ENCODE measurements at places on chromosomes 3 and 15.

DNA sequence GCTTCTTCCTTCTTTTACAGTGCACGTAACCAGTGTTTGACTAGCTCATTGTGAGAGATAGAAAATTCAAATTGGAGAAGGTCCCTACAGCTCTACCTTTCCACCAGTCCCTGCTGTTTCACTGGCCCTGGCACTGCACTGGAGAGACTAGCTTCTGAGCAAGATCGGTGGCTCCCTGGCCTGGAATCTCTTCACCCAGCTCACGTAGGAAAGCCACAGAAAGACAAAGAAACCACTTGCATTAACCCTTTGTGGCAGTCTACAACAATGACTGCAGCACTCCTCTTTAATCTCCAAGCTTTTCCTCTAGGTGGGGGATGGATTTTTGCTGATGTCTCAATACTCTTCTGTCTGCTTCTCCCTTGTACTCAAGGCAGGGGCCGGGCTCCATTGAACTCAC is 155.9 kb downstream of the PEX5L start:
- DNase-seq, result no peak

GRCh38 chr15:76310475-76311099 is 682 bp downstream of the ETFA start:
- DNase-seq, result no peak

DNA sequence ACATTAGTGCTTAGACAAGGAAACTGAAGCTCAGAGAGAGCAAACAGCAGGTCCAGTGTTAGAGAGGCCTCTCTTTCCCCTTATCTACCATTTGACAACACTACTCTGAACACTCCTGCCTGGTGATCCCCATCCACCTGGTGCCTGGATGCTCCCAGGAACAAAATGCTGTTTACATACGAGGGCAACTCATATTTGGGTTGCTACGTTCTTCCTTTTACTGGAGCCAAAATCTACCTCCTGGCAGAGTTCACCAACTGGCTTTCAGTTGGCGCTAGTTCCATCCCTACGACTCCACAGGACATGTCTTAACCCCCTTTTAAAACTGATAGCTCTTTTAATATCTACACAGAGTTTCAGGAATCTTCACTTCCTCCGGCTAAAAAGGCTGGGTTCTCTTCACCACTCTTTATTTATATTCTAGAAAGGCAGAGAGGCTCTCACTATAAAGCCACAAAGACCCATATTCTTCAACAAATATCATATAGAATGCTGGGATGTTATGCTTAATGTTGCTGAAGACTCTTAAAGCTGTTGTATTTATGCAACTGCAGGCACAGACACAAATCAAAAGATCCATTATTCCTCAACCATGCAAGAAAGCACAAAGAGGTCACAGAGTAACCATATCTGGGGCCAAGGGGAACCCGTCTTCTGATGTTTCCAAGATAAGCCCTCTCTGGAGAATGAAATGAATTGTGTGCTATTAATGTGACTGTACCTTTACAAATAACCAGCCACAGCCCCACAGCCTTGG is 47.9 kb downstream of the CCNB2 start:
- no peak for DNase-seq

DNA sequence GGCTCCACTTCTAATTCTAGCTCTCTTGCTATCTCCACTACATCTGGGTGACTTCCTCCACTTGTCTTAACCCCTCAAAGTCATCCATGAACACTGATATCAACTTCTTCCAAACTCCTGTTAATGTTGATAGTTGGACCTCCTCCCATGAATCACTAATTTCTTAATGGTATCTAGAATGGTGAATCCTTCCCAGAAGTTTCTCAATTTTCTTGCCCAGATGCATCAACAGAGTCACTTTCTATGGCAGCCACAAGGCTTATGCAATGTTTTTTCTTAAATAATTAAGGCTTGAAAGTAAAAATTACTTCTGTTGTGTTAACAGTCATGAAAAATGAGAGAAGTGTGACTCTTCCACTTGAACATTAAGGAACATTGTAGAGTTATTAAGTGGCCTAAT is 164.3 kb downstream of the PCCB start:
- DNase-seq, result no peak

GRCh38 chr15:67838789-67839332 is 984 bp downstream of the RNU6-1 start:
- DNase-seq, result no peak

DNA sequence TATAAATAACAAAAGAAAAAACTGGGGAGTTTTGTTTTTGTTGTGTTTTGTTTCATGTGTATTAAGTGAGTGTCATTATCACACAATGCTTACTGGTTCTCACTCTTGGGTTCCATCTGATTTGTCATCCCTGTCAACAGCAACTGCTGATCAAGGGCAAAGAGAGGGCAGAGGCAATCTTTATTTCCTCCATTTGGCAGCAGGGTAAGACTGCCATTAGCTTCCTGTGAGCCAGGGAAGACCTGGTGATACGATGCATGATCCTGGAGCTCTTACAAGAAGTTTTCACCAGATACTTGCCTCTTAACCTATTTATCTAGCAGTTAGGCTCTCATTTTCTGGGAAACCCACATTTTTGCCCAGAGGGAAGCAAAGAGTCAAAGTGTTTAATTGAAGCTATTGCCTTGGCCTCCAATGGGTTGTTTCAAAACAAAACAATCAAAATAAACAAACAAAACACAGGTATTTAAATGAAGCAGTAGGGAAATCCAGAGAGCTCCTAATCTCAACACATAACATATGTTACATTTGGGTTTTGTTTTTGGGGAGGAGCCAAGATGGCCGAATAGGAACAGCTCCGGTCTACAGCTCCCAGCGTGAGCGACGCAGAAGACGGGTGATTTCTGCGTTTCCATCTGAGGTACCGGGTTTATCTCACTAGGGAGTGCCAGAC is 529.8 kb downstream of the MAGI1 start:
- DNase-seq, result no peak

DNA sequence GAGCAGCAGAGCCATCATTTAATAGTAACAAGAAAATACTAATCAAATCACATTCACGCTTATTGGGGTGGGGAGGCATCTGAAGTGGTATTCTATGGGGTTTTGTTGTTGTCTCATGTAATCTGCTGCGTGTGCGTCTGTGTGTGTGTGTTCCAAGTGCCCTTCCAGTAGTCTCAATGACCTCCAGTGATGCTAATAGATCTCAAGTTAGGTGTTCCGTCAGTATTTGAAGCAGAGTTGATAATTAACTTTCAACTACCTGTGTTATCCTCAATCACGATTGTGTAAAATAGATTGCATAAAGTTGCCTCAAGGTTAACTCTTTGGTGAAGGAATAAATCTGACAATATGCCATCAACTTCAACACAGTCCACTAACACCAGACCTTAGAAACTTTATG is 375.0 kb downstream of the MECOM start:
- DNase-seq, result no peak

DNA sequence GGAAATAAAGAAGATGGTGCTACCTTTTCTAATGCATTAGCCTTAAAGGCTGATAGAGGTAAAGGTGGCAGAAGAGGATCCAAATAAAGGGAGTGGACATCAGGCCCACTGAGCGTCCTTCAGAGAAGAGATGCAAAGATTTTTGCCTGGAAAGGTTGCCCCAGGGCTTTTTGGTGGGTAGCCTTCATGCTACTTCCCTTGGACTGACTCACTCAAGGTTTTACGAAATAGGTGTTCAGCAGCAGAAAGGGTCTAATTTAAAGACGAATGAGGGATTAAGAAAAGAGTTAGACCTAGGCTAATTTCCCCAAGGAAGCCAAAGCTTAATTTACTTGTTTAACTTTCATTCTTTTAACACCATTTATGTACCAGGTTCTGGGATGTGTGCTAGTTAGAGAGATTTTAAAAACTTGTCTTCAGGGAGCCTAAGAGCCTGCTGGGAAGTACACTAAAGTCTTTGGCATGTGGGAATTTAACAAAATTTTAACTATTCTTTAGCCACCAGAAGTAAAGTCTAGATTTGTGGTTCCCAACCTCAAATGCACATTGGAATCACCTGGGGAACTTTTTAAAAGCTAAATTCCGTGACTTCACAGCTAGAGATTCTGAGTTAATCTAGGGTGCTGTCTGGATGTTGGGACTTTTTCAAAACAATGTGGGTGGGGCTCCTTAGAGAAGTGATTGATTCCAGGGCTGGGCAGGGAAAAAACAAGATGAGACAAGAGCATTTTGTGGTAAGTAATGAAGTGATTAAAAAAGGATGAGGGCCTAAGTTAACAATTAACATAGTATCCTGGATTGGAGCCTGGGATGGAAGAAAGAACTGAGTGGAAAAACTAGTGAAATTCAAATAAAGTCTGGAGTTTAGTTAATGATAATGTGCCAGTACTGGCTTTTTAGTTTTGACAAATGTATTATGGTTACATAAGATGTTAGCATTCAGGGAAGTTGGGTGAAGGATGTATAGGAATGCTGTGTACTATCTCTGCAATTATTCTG is 3.4 kb downstream of the IL20RB start:
- no peak for DNase-seq

GRCh38 chr3:22862111-22862510 is 341.0 kb upstream of the UBE2E2 start:
- no peak for DNase-seq

DNA sequence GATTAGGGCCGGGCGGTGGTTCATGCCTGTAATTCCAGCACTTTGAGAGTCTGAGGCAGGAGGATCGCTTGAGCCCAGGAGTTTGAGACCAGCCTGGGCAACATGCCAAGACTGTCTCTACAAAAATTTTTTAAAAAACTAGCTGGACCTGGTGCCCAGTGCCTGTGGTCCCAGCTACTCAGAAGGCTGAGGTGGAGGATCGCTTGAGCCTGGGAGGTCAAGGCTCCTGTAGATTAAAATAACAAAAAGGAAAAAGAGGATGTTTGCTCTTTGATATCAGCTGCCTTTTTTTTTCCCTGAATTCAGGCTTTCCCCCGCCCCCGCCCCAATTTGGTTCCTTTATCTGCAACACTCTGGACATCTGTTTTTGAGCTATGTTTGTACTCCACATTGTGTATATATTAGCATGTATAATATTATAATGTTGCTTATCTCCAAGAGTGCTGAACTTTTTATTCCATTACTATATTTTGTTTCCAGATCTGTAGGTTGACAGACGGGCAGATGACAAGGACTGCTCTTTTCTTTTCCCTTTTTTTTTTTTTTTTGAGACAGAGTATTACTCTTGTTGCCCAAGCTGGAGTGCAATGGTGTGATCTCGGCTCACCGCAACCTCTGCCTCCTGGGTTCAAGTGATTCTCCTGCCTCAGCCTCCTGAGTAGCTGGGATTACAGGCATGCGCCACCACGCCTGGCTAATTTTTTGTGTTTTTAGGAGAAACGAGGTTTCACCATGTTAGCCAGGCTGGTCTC is 4.6 kb downstream of the SNAP23 start:
- no peak for DNase-seq

DNA sequence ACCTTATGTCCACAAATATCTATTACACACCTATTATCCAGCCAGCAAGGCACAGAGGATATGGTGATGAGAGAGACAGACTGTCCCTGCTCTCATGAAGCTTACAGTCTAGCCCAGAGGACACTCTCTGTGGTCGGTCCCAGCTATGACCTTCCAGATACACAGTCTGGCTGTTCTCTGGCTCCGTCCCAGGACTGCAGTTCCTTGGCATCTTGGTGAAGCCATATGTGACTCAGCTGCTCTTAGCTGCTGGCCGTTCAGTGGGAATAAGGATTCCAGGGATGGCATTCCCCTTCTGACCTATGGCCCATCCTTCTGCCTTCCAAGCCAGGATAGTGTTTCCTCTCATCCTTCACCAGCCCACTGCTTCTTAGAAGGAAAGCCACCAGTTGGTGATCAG is 30.8 kb downstream of the MEX3B start:
- DNase-seq, result no peak

GRCh38 chr3:71491154-71491752 is 92.3 kb downstream of the FOXP1 start:
- no peak for DNase-seq

DNA sequence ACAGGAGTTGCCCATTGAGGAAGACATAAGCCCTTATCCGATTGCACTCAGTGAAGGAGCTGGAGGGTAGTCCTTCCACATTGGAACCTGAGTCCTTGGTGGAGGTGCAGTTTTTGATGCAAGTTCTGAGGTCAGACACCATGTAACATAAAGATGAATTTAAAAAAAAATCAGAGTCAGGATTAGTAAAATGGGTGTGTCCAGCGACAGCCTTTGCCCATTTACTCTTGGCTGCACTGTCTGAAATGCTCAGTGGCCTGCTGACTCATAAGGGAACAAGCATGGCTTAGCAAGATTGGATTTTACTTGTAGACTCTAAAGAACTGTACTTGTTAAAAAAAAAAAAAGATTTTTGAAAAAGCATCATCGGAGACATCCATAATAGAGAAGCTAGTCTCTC is 241.1 kb upstream of the TOPAZ1 start:
- DNase-seq, result no peak

DNA sequence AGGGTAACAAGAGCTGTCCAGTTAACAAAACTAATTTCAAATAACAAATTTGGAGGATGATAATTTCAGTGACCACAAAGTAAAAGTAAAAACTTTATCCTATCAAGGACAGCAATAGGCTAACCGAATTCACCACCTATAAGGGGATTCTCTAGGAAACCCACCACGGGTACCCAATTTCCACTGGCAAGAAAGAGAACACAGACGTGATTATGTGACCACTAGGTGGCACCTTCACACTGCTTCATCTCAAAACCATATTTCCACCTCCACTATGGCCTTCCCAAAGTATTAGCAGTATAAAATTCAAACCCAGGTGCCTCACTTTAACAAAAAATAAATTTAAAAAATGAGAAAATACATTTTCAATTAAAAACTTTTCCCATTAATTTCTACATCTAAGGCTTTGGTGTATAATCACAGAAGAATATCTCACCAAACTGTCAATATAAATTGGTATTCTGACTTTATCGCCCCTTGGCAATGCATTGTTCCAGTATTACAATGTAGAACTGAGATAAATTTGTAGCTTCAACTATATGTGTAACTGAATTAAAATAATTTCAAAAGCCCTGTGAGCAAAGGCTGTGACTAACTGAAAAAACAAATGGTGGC is 96.5 kb downstream of the FSIP1 start:
- peak; percentile 5 for DNase-seq

DNA sequence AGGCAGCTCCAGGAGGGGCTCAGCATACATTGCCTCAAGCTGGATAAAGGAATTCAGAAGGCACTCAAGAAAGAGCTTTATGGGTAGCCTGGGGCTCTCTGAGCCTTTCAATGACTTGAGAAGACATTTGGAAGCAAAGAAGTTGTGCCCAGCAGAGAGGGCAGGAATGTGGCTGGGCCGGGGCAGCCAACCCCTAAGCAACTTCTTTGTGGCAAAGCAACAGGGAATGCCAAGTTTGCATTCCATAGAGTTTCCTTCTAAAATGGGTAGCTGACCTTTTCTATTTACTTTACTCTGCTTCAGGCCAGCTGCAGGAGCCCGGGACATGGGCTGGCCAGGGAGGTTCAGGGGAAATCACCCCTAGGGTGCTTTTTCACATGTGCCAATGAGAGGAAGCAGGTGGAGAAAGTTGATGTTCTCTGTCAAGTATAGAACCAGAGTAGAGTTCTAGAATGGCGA is 45.6 kb downstream of the CCDC12 start:
- no peak for DNase-seq

GRCh38 chr15:59174835-59175831 is 31.5 kb upstream of the LDHAL6B start:
- DNase-seq, result peak; percentile 3

DNA sequence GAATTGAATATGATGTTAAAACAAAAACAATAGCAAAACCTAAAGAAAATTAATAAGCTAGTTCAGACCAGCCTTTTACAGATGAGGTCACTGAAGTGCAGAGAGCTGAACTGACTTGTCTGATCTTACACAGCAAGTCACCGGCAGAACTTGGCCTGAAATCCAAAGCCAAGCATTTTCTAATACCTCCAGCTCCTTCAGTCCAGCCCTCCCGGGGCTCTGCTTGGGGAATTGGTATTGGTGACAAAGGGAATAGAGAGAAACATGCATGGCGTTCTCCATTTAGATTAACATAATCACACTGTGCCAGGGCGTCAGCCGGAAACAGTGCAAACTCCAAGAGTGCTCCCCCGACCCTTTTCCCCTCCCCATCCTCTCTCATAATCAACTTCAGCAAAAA is 14.1 kb upstream of the ZSCAN2 start:
- no peak for DNase-seq
